T-helper 22 cell (primary cell): ENCODE measurements at places on chromosomes 16 and 17.
A peak's percentile ranks its signal among the peaks of the same experiment; 100 is the strongest.

GRCh38 chr16:87461466-87461991, 31.3 kb downstream of the ZCCHC14 start:
- no peak for DNase-seq

GRCh38 chr17:3723188-3723555, 531 bp upstream of the HASPIN start:
- DNase-seq: no peak

DNA sequence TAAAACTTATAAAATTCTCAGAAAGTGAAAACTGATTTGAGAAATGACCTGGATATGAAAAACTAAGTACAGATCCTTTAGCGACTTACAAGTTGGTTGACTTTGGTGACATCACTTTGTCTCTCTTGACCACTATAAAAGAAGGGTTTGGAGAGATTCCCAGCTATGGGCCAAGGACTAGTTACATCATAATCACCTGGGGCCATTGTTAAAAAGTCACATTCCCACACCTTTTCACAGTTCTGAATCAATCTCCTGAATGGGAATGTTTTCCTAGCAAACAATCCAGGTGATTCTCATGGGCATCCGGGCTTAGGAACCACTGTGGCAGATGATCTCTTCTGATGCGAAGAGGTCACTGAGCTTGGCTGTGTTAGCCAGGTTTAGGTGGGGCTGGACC, 620 bp upstream of the VWA3A start:
- DNase-seq: no peak

GRCh38 chr17:83119987-83120864, 40.8 kb downstream of the METRNL start:
- no peak for DNase-seq

- no peak for DNase-seq
These were observed 117.6 kb downstream of the RMI2 start for GRCh38 chr16:11462861-11463260.

- peak; percentile 67 for DNase-seq
These were observed 24.7 kb downstream of the IL21R start for GRCh38 chr16:27426423-27427408.

DNA sequence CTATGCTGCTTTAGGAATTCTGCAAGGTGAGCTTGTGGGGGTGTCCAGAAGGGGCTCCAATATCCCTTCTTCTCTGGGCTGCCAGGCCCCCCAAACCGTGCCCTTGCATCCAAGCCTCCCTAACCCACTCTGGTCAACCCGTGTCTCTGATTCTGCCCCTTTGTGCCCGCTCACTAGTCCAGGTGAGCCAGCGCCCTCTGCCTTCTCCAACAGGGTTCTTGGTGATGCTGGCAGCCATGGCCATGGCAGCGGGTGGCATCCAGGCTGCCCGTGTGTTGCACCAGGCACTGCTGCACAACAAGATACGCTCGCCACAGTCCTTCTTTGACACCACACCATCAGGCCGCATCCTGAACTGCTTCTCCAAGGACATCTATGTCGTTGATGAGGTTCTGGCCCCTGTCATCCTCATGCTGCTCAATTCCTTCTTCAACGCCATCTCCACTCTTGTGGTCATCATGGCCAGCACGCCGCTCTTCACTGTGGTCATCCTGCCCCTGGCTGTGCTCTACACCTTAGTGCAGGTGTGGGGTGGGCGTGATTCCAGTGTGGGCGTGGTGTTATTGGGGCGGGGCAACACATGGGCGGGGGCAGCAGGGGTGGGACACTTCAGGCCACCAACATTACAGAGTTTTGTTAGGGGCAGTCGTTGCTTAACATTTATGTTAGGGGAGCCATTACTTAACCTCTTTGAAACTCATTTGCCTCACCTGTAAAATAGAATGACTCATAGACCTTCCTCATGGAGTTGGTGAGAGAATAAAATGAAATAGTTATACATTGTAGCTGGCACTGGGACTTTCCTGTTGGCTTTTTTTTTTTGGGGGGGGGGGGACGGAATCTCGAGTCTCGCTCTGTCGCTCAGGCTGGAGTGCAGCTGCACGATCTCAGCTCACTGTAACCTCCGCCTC, 31.4 kb downstream of the ANKRD40 start:
- DNase-seq: no peak

- no peak for DNase-seq
These were observed 173.1 kb upstream of the IRX3 start for GRCh38 chr16:54459509-54460262.

DNA sequence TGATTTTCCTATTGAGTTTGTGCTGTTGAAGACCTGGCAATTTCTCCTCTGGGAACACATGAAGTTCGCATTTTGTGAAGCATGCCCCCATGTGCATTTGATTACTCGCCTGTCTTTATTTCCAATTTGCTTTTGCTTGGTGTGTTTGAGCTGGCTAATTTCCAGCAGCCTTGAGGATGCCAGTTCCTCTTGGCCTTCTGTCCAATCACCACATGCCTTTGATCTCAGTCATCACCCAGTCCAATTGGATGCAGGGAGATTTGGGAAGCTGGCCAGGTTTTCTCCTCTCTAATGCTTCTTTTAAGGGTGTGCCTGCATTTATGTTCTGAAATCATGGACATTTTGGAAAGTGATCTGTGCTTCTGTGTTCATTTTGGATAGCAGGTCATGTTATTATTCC, 3.8 kb upstream of the TMEM100 start:
- DNase-seq: no peak

- DNase-seq: peak; percentile 4
These were observed 11.5 kb downstream of the CCL16 start for GRCh38 chr17:35969558-35970380.

DNA sequence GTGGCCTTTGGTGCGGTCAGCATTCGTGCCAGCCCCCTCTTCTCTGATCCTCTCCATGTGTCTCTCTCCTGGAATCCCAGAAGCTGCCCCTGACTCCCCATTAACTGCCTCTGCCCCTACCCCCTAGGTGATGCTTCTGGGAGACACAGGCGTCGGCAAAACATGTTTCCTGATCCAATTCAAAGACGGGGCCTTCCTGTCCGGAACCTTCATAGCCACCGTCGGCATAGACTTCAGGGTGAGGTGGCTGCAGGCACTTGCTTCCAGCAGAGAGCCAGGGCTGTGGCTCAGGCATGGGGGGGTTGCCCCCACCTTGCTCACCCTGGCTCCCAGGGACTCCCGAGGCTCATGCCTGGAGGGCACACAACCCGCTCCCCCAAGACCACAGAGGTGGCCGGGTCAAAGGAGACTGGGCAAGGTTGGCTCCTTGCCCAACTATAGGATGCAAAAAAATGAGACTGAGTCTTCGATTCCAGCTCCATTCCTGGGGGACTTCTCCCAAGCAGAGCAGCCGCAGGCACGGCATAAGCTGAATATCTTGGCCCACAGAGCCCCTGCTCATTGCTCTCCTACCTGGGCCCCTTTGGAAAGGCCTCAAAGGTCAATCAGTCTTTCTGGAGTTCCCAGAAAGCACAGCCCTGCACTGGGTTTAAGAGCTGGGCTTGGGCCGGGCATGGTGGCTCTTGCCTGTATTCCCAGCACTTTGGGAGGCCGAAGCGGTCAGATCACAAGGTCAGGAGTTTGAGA, 3.8 kb downstream of the RAB37 start:
- DNase-seq: no peak

- DNase-seq: no peak
These were observed 499.4 kb upstream of the HSBP1 start for GRCh38 chr16:83308414-83308813.

DNA sequence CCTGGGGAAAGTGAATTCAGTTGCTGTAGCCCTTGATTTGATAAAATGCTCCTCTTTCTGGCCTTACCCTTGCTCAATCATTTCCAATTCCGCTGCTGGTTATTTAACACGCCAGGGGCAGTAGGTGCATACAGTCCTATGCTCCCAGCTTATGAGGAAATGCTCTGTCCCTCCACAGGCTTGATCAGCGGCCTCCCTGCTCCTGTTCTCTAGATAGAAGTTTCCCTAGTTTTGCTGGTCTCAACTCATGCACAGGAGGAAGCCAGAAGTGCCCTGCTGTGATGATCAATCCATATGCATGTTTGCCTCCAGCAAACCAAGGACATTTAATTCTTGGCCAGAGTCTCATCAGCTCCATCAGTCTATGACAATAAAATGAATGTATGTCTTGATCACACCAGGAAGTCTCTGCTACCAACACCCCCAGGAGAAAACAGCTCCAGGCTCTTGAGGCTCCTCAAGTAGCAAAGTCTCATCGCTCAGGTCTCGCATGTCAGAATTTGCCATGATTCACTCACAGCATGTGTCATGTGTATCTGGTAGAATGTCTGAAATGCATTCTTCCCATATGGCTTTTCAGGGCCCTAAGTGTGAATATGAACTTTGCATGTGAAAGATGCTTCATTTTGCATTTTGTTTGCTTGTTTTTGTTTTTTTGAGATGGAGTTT, 208.9 kb downstream of the CDH13 start:
- no peak for DNase-seq

- no peak for DNase-seq
These were observed 15.7 kb downstream of the UNC119 start for GRCh38 chr17:28536532-28537218.

DNA sequence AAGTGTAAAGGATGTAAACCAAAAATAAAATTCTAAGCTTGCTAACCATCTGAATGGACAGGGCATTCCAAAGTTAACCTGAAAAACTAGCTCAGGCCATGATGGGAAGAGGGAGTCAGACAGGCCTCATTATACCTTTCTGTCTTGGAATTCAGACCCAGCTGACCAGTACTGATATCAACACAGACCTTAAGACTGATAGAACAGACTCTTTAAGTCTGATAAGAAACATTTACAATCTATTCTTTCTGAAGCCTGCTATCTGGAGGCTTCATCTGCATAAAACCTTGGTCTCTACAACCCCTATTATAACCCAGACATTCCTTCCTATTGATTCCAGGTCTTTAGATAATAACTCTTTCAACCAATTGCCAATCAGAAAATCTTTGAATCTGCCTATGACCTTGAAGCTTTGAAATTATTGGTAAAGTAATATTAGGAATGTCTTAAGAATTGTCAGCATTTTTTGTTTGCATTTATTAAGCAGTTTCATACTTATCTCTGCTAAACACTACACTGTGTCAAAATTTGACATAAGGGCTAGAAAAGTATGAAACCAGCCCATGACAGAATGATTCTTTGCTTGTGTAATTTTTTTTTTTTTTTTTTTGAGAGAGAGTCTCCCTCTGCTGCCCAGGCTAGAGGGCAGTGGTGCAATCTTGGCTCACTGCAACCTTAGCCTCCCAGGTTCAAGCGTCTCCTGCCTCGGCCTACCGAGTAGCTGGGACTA, 12.9 kb upstream of the PRSS54 start:
- DNase-seq: no peak

GRCh38 chr17:42354956-42355843, 33.0 kb downstream of the STAT3 start:
- no peak for DNase-seq

GRCh38 chr17:66944351-66945146, 20.0 kb upstream of the CACNG4 start:
- no peak for DNase-seq

DNA sequence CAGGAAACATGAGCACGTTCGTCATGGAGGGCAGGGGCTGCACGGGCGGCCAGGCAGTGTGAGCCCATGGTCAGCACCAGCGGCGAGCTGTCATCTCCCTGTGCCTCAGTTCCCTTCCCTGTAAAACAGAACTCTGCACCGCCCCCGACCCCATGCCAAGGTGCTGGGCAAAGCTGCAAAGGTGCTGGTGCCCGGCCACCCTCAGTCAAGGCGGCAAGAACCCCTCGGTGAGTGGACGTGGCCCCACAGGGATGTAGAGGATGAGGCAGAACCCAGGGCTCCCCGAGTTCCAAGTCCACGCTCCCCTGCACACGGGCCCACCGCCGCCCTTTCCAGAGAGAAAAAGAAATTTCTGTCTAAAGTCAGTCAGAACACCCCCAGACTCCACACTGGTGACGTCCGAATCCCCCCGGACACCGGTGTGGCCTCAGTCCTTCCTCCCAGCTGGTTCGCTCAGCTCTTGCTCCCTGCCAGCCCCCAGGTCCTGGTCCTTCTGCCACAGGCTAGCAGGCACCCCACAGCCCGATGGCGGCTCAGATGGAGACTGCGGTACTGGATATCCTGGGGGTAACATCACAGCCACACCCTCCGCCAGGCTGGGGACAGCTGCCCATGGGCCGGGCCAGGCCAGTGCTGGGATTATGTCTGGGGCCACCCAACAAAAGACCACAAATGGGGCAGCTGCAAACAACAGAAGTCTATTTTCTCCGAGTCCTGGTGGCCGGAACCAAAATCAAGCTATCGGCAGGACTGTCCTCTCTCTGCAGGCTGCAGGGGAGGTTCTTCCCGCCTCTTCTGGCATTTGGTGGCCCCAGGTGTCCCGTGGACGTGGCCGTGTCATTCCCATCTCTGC, 14.4 kb upstream of the BAHCC1 start:
- no peak for DNase-seq
